DMS79 treated with DMSO at 0.1 percent for 48 hours (cell line): ENCODE measurements at places on chromosomes 5 and 9.

GRCh38 chr9:98333703-98334582 is 78.5 kb upstream of the TBC1D2 start:
- no peak for DNase-seq

- no peak for DNase-seq
These were observed 1164.6 kb upstream of the CDH18 start for GRCh38 chr5:21152611-21153010.

DNA sequence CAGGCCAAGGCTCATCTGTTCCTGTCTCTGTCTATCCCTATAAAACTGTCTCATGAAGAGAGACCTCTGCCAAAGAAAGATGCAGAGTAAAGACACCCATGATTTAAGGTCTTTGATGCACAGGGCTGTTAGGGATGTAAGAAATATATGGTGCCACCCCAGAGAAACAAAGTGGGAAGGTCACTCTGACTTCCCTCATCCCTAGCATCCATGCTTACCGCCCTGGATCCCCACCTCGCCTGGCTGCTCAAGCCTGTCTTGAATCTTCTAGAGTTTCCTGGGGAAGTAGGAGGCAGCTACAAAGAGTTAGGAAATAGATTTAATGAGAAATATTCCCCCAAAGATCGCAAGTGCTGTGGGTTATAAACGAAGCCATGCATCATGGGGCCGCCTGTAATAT is 349.2 kb downstream of the SLIT3 start:
- no peak for DNase-seq

- peak; percentile 3 for DNase-seq
These were observed 363.3 kb upstream of the RPS23 start for GRCh38 chr5:82641331-82642003.

DNA sequence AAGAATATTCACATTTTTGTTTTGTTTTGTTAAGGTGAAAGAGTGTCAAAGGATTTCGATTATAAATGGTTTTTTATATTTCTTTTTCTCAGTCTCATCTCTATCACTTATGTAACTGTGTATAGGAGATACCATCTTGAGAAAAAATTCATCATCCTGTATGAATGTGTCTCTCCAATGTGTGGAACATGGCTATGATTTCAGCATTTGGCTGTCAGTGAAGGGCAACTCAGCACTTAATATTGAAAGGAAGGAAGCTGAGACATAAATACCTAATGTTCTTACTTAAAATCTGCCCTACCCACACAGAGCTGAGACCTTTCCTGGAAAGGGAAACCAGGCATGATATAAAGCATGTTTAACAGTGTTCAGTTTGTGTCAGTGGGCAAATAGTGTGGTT is 474.2 kb upstream of the RIOK2 start:
- no peak for DNase-seq

DNA sequence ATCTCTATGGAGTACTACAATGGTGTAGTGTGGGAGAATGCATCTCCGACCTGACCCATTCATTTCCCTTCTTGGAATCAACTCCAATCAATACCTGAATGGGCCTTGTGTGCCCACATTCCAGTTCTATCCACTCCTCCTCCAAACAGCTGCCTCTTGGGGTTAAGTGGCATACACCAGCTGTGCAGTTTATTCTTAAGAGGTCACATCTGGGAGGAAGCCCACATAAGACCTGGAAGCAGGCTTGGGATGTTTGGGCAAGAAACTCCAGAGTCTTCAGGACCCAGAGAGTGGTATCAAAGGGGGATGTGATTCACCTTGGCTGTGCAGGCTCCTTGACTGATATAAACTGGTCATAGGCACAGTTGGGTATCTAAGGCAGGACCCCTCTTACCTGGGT is 46.0 kb downstream of the ACTBL2 start:
- no peak for DNase-seq

- DNase-seq = no peak
These were observed 13.5 kb downstream of the ADAMTS2 start for GRCh38 chr5:179331591-179332375.

DNA sequence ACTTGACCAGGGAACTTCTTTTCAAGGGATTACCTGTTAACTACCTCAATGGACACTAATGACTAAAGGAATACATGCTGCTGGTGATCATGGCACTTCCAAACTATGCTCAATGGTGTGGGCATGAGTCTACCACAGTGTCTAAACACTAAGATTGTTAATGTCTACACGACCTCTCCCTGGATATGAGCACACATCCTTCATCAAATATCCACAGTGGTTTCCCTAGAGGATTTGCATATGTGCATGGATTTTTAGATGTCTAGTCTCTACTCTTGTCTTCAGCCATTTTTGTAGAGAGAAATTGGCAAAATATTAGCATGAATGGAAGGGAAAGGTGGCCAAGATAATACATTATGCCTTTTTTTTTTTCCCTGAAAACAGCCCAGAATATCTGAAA is 113.3 kb upstream of the CCDC152 start:
- DNase-seq = no peak

DNA sequence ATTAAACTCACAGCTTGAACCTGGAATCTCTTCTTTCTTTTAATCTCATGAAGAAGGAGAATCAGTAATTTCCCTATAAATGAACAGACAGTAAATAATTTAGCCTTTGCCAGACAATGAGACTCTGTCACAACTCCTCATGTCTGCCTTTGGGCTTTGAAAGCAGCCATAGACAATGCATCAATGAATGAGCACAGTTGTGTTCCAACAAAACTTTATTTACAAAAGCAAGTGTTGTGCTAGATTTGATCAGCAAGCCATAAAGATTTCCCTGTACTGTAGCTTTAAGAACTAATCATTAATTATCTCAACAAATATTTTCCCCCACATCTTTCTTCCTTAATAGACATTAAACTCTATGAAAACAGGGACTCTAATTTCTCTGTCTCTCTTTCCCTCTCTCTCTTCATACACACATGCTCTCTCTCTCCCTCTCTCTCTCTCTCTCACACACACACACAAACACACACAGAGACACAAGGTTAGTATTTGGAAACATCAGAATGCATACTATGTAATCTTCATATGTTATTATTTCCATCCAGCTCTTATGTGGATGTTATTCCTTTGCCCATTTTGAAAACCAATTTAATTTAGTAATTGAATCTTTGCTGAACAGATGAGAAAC is 1209.8 kb upstream of the CDH6 start:
- no peak for DNase-seq

GRCh38 chr5:132480893-132481595 is 9.5 kb downstream of the IRF1 start:
- DNase-seq = no peak

DNA sequence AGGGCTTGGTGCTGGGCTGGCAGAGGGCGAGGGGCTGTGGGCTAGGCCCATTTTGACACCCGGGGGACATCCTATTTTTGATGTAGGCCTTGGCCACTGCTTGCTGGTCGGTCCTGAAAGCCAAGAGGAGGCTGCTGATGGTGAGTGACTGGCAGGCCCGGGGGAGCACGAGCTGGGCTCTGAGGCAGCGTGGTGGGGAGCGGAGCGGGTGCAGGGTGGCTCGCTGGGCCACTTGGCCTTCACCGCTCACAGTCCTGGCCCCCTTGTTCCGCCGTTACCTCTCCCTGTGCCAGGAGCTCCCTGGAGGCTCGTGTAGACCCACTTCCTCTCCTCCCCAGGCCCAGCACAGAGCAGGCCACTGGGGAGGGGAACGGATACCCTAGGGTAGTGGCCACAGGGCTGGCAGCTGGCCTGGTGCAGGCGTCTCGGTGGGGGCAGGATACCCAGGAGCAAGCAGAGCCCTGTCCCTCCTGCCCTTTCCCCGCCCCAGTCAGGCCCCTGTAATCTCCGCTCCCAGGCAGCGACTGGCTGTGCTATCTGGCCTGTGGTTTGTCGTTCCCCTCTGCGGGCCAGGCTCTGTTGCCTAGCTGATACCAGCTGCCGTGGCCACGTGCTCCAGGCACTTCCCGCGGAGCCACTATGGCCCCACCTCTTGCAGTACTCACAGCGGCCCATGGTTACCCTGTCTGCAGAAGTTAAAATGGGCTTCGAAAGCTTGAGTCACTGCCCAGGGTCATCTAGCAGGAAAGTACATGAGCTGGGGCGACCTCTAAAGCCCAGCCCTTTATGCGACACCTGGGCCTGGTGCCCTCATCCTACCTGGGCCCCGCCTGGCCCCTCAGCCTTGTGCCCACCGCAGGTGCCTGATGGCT is 11.7 kb upstream of the DOLPP1 start:
- DNase-seq = no peak

DNA sequence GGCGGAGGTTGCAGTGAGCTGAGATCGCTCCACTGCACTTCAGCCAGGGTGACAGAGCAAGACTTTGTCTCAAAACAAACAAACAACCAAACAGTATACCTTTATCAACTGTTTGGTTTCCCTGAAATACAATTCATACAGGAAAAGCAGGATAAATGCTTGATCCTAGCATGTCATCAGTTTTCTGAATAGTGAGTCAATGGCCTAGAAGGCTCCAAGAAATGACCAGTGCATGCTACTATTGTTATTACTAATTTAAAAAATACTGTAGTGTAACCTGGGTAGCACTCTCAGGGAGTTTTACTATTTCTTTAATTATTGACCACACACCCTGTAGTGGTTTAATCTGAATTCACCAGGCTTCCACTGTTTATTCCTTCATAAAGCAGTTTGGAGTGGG is 101.0 kb upstream of the PTPN3 start:
- DNase-seq = no peak

DNA sequence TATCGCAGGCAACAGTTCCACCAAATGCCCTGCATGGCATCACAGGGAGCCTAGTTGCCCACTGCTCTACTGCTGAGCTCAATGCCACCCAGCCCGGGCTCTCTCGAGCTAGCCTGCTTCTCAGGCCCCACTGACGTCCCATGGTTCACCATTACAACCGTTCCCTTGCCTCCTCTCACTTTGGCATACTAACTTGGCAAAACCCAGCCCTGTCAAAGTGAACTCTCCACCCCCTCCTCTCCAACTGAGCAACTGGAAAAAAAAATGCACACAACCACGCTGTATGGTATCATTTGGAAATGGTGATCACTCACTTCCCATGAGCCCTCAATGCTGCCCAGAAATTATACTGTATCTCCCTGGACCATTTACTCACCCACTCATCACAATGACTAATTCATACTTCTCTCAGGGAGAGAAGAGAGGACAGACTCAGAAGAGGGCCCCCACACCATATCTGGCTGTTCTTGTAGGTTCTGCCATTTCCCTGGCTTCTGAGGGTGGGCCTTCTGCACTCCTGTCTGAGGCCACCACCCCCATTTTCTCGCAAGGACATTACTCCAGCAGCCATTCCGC is 51.4 kb upstream of the RARS1 start:
- DNase-seq = no peak

DNA sequence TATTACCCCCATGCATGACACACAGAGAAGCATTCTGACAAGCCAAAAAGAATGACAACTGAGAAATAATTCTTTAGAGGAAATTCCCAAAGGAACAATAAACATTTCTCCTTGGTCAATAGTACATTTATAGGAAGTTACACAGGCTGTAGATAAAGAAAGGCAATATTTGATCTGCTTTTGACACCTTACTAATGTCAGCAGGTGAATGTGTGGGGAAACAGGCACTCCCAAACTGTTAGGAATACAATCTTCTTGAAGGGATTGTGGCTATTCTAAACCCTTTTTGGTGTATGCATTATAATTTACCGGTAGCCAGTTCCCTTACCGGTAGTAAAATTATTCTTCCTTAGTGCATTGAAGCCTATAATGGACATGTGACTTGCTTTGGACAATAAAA is 116.1 kb upstream of the FTMT start:
- no peak for DNase-seq

- no peak for DNase-seq
These were observed 6.3 kb downstream of the GPX3 start for GRCh38 chr5:151026679-151027078.

GRCh38 chr5:141705469-141705868 is 23.4 kb upstream of the ARAP3 start:
- no peak for DNase-seq

DNA sequence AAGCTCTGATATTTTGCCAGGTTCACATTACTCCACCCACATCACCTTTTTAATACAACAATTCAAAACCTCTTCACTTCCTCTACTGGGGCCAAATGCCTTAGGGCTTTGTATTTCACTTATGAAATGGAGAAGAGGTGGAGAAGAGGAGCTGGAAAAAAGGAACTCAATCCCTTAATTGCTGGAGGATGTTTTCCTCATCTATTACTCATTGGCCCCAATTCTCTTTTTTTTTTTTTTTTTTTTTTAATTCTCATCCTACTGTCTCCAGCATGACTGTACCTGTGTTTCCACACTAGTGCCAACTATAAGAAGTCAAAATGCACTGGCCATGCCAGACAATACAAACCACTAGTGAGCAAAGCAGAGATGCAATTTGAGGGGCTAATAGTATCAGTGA is 20.9 kb downstream of the FAM13B start:
- peak; percentile 5 for DNase-seq

DNA sequence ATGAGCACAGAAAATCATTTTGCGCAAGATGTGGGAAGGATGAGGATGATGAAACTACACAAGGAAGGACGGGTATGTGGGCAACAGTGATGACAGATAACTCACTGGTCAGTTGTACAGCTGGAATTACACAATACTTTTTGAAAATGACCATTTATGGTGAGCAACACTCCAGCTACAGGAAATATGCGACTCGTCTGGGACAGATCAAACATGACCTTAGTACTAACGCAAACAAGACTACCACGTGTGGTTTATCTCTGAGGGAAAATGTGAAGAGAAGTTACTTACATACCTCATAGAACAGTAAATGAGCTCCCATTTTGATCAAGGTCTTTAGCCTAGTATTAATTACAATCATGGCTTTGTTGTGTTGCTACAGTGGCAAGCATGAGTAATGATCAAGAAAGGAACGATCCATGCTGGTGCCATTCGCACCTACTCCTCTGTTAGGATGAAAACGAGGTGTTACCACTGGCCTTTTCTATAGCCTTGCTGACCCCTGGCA is 456.9 kb downstream of the BNC2 start:
- no peak for DNase-seq

- DNase-seq = no peak
These were observed 17.3 kb downstream of the ARPC5L start for GRCh38 chr9:124879226-124879625.

GRCh38 chr5:178129296-178129695 is 1.5 kb upstream of the RMND5B start:
- no peak for DNase-seq

DNA sequence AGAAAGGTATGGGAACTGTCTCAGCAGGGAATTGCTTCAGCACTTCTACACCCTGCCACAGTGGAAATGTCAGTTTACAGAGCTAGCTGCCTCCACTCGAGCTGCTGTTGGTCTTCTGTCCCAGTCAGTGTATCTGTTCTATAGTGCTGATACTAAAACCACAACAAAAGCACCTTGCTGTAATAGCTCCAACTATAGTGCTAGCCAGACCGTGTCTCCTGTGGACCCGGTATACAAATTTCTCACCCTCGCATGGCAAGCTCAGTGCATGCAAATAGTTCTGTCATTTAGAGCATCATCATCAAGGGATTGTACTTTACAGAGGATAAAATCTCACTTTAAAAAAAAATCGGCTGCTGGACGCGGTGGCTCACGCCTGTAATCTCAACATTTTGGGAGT is 51.5 kb upstream of the IQGAP2 start:
- no peak for DNase-seq

- peak; percentile 5 for DNase-seq
These were observed 24.5 kb upstream of the MVB12B start for GRCh38 chr9:126301985-126302603.

- DNase-seq = no peak
These were observed 59.9 kb downstream of the GABRA6 start for GRCh38 chr5:161745392-161745791.
